ENCODE measurements at places on chromosomes 2 and 18.

DNA sequence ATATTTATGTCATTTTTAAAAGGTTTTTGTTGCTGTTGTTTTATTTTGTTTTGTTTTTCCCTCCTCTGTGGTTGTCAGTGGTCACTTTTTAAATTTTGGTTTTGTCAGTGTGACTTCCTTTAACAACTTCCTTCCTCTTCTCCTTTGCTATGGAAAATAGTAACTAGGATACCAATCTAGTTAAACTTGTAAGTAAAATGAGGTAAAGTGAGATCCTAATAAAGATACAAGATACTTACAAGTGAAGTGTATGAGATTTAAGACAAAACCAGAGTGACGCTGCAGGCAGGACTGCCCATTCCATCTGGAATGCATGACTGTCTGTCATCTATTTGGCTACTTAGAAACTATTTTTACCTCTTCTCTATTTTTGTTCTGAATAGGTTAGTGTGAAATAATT is 30.6 kb upstream of the CREB1 start:
- H3K36me3 ChIP-seq, result no peaks in the 10 kb centered on the region
- DNase-seq, result no peak
- H3K27me3 ChIP-seq, result no peaks in the 10 kb centered on the region
- no peak overlapping the region for H3K4me3 ChIP-seq

- peaks cover 83% of the 10 kb centered on the region for H3K4me1 ChIP-seq
- H3K4me3 ChIP-seq, result no peak overlapping the region
- DNase-seq, result no peak
- no peaks in the 10 kb centered on the region for H3K27me3 ChIP-seq
- H3K27ac ChIP-seq, result peak overlapping the region; percentile 82
- H3K36me3 ChIP-seq, result no peaks in the 10 kb centered on the region
Measured at GRCh38 chr2:69166465-69166811, 153.5 kb downstream of the ANTXR1 start.

GRCh38 chr2:110842048-110842447 is 109.7 kb downstream of the ACOXL start:
- peaks cover 29% of the 10 kb centered on the region for H3K27me3 ChIP-seq
- no peak overlapping the region for H3K27ac ChIP-seq
- no peaks in the 10 kb centered on the region for H3K4me1 ChIP-seq
- no peak overlapping the region for H3K4me3 ChIP-seq

- peaks cover 19% of the 10 kb centered on the region for H3K4me1 ChIP-seq
- H3K36me3 ChIP-seq, result peaks cover 8% of the 10 kb centered on the region
- peak overlapping the region; percentile 16 for H3K27ac ChIP-seq
- no peak overlapping the region for H3K4me3 ChIP-seq
Measured at GRCh38 chr2:176317199-176317598, 48.0 kb downstream of the MTX2 start.

- H3K36me3 ChIP-seq, result no peaks in the 10 kb centered on the region
- H3K27ac ChIP-seq, result no peak overlapping the region
- no peaks in the 10 kb centered on the region for H3K27me3 ChIP-seq
- no peaks in the 10 kb centered on the region for H3K4me1 ChIP-seq
- DNase-seq, result no peak
Measured at GRCh38 chr2:82803307-82803706, 1655.8 kb downstream of the SUCLG1 start.

GRCh38 chr2:53475321-53475720 is 292.3 kb upstream of the CHAC2 start:
- no peaks in the 10 kb centered on the region for H3K36me3 ChIP-seq
- no peaks in the 10 kb centered on the region for H3K4me1 ChIP-seq
- H3K27me3 ChIP-seq, result no peaks in the 10 kb centered on the region

DNA sequence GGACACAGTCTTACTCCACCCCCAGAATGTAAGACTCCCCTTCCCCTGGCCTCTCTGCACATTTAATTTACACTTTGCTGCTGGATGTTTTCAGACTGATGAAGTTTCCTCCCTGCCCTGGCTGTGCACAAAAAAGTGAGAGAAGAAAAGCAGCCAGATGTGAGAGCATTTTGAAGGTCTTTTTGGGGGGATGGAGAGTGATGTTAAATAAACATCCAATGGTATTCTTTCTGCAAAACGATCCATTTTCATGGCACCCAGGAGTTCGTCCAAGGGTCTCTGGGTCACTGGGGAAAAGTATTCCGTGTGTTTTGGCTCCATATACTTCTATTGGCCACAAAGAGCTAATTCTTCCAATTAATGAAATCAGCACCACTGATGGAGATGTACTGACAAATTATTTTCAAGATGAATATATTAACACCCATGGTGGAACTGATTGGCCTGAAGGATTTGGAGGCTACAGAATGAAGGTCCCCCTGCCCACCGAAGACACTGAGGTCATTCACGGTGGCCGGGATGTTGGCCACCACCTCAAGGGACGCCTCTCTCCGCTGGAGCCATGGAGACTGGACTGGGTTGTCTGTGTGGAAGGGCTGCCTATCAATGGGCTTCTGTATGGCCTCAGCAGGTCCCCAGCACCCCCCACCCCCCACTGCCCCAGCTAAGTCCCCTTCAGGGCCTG is 107.6 kb upstream of the PKDCC start:
- no peaks in the 10 kb centered on the region for H3K4me1 ChIP-seq
- no peak overlapping the region for H3K27ac ChIP-seq
- no peak overlapping the region for H3K4me3 ChIP-seq

GRCh38 chr2:180677200-180677599 is 303.2 kb upstream of the UBE2E3 start:
- H3K27me3 ChIP-seq, result no peaks in the 10 kb centered on the region
- H3K4me1 ChIP-seq, result peaks cover 6% of the 10 kb centered on the region

- H3K4me1 ChIP-seq, result peaks cover 27% of the 10 kb centered on the region
- no peak for DNase-seq
- peak overlapping the region; percentile 54 for H3K27ac ChIP-seq
Measured at GRCh38 chr2:240135706-240136012, 446 bp downstream of the COPS9 start.

GRCh38 chr18:79334496-79335233 is 61.1 kb upstream of the NFATC1 start:
- H3K4me3 ChIP-seq, result no peak overlapping the region
- peaks cover 1% of the 10 kb centered on the region for H3K36me3 ChIP-seq
- no peak overlapping the region for H3K27ac ChIP-seq

- DNase-seq, result peak; percentile 49
- no peaks in the 10 kb centered on the region for H3K27me3 ChIP-seq
- peaks cover 71% of the 10 kb centered on the region for H3K4me1 ChIP-seq
- H3K27ac ChIP-seq, result peak overlapping the region; percentile 94
Measured at GRCh38 chr2:39435741-39436591, 1.1 kb downstream of the MAP4K3 start.

DNA sequence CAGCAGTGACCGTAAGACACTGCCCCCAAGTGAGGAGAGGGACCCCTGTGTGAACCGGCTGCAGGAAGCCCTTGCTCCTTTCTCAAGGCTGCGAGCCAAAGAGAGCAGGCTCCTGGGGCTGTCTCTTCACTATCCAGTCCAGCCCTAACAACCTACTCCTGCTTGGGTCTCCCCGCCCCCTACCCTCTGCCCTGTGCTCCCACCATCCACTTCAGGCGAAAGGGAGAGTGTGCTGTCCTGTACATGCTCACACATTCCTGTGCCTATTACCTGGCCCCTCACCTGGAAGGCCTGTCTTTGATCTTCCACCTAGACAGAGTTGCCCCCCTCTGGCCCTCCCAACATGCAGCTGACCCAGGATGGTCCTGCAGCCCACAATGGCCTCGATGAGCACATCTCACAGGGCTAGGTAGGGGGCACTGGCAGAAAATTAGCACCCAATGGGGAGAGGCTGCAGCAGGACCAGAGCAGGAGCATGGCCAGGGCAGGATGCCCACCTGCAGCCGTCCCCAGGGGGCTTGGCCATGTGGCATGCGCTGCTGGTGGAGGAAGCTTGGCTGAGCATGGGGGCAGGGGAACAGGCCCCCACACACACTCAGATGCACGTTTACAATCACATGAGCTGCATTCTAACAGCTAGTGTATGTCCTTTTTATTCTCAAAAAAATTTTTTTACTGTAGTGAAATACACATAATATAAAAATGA is 93.5 kb downstream of the POLR1A start:
- H3K27ac ChIP-seq, result no peak overlapping the region
- no peak overlapping the region for H3K4me3 ChIP-seq
- no peaks in the 10 kb centered on the region for H3K4me1 ChIP-seq

GRCh38 chr2:176056406-176056805 is 27.4 kb downstream of the EVX2 start:
- H3K36me3 ChIP-seq, result no peaks in the 10 kb centered on the region
- H3K4me1 ChIP-seq, result no peaks in the 10 kb centered on the region
- DNase-seq, result no peak
- no peak overlapping the region for H3K4me3 ChIP-seq
- peaks cover 10% of the 10 kb centered on the region for H3K27me3 ChIP-seq
- no peak overlapping the region for H3K27ac ChIP-seq

DNA sequence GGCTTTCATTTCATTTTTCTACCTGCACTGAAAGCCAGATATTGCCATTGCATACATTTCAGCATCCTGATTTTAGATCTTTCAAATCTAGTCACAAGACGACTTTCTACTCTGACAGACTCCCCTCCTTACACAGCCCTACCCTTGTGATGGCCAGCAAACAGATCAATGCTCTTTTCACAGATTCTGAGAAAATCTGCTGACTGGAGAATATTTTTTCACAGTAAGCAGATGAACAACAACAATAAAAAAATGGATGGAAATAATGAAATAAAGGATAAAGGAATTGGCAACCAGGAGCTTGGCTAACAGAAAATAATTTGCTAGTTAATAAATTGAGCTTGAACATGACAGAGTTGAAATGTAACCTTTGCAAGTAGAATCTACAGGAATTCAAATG is 527.2 kb downstream of the IRS1 start:
- DNase-seq, result no peak
- no peak overlapping the region for H3K4me3 ChIP-seq
- no peaks in the 10 kb centered on the region for H3K4me1 ChIP-seq
- H3K36me3 ChIP-seq, result no peaks in the 10 kb centered on the region
- no peaks in the 10 kb centered on the region for H3K27me3 ChIP-seq

DNA sequence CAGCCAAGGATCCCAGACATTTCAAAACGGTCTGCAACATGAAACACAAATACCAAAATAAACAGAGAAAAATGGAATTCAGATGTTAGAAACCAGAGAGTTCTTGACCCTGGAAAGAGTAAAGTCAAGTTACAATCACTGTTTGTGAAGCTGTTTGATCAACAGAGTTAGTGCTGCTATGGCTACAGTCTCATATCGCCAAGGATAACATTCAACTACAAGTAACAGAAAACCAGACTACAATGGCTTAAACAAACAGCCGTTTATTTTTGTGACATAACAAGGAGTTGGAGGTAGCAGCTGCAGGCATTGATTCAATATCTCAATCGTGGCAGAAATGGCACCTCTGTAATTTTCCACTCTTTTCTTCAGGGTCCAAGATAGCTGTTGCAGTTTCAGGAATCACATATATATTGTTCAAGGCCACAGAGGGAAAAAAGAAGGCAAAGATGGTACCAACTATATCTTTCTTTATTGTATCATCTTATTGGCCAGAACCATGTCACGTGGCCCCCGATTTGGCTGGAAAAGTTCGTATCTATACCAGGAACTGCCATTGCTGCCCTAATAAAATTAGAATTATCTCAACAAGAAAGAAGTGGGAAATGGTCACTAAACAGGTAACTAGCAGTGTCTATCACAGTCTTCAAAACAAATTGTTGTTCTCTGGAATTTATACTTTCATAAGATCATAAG is 17.7 kb upstream of the HNRNPLL start:
- H3K4me3 ChIP-seq, result no peak overlapping the region
- peaks cover 51% of the 10 kb centered on the region for H3K4me1 ChIP-seq
- peak; percentile 81 for DNase-seq
- no peaks in the 10 kb centered on the region for H3K27me3 ChIP-seq

- peak overlapping the region; percentile 40 for H3K4me3 ChIP-seq
- H3K27me3 ChIP-seq, result peaks cover 4% of the 10 kb centered on the region
- H3K4me1 ChIP-seq, result peaks cover 14% of the 10 kb centered on the region
Measured at GRCh38 chr18:5628512-5629255, 84.9 kb upstream of the EPB41L3 start.

DNA sequence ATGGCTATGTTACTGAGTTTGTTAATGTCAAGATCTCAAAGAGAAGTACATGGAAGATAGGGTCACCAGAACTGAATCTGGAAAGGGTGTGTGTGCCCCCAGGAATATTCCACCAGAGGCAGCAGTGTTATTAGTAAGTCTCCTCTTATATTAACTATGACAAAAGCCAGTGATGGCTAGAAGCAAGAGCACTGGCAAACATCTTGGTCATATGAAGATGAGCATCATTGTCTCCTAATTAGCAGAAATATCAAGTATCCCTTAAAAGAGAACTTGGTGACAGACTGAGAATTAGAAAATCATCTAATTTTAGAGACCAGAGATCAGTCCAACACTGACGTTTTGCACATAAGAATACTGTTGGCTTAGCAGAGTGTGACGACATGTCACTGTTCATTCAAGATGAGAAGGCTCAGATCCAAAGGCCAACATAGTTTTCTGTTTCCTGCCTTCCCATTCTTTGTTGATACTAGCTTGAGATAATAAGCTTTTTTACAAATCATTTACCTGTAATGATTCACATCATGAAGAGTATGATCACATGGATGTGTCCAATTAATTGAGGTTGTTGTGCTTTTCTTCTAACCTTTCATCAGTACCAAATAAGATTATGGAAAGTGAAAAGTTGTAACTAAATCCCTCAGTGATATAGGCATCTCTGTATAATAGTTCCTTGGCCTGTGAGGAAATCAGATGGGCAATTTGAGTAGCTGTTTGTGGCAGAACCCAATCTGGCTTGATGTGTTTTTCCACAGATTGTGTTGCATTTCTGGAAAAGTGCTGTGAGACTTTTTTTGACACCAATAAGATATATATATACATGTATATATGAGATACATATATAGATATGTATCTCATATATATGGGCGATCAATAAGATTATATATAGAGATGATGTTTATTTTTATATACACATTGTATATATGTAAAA is 44.5 kb downstream of the MAPRE2 start:
- peak overlapping the region; percentile 17 for H3K4me3 ChIP-seq
- peak overlapping the region; percentile 87 for H3K27ac ChIP-seq
- peaks cover 52% of the 10 kb centered on the region for H3K4me1 ChIP-seq
- H3K36me3 ChIP-seq, result peaks cover 3% of the 10 kb centered on the region
- DNase-seq, result peak; percentile 82
- no peaks in the 10 kb centered on the region for H3K27me3 ChIP-seq

- no peaks in the 10 kb centered on the region for H3K27me3 ChIP-seq
- no peaks in the 10 kb centered on the region for H3K36me3 ChIP-seq
- no peak overlapping the region for H3K4me3 ChIP-seq
Measured at GRCh38 chr2:85481818-85482777, 56.9 kb upstream of the MAT2A start.

DNA sequence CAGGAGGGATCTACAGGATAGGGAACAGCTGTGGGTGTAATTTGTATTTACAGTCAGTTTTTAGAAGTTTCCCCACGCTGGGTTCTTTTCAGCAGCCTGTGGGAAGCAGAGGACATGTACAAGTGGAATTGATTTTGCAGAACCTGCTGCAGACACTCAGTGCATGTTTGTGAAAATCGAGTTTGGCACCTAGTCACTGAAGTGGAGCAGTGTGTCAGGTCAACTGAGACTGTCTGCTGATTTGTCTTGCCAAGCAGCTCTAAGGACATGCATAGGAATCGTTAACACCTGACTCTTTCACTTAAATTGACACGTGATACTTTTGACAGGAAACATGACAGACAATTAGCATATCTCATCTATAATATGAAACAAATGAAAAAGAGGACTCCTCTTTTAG is 416.6 kb downstream of the TMX3 start:
- DNase-seq, result no peak
- no peak overlapping the region for H3K27ac ChIP-seq
- no peaks in the 10 kb centered on the region for H3K4me1 ChIP-seq
- no peaks in the 10 kb centered on the region for H3K36me3 ChIP-seq
- H3K4me3 ChIP-seq, result no peak overlapping the region
- H3K27me3 ChIP-seq, result no peaks in the 10 kb centered on the region

GRCh38 chr2:241989074-241989473 is 119.5 kb downstream of the RTP5 start:
- no peak overlapping the region for H3K27ac ChIP-seq
- DNase-seq, result no peak
- H3K4me1 ChIP-seq, result no peaks in the 10 kb centered on the region
- H3K36me3 ChIP-seq, result no peaks in the 10 kb centered on the region
- H3K4me3 ChIP-seq, result no peak overlapping the region
- H3K27me3 ChIP-seq, result peaks cover 29% of the 10 kb centered on the region

All from HepG2 (cell line).